Mucosa of descending colon (tissue), 3 donors: ENCODE measurements at places on chromosomes 5 and 9. TPM values are rescaled to one million over a fixed set of nuclear protein-coding genes. Genes with fewer than 3 reads are reported as not detected.

BTNL3 gene
- total RNA-seq, result 38.4 TPM

MVB12B gene
- 21.6 TPM for total RNA-seq

N4BP3 gene
- total RNA-seq, result 0.82 TPM

TAF11L10 gene
- not detected for total RNA-seq

NUTM2G gene
- not detected for total RNA-seq

CCNO gene
- 1.8 TPM for total RNA-seq

NFIL3 gene
- 41.9 TPM for total RNA-seq

FGF1 gene
- 0.35 TPM for total RNA-seq

SPATA31E1 gene
- not detected for total RNA-seq

SLC34A3 gene
- not detected for total RNA-seq

SPINK9 gene
- not detected for total RNA-seq

GRCh38 chr5:113140837-113141671, 164.5 kb downstream of the DCP2 start:
- DNase-seq, result no peak

GRCh38 chr5:158643840-158644239, 455.9 kb downstream of the EBF1 start:
- DNase-seq, result no peak

- DNase-seq, result no peak
Observed at GRCh38 chr9:120723565-120723964, 9.3 kb upstream of the MEGF9 start.

DNA sequence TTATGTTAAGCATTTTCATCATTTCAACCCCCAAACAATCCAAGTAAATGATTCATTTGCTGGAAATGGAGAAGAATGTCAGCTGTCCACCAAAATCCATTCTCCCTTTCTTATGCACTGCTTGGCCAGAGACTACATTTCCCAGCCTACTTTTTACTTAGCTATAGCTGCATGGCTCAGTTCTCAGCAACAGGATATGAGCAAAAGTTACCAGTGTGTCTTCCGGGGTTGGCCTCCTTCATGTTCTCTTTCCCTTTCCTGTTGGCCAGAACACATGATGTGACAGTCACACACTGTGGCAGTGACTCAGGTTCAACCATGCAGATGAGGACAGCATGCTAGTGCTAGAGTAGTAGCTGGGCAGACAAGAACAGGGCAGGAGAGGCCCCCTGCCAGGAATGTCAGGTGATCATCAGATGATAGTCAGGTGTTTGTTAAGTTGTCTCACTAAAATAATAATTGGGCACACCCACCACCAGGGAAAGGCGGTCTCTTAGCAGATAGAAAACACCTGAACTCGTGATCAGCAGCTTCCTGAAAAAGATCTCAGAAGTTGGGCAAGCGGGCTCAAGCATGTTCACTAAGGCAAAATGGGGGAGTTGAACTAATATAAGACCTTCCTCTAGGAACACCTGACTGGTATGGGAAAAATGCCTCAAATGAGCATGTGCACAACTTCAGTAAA, 12.2 kb downstream of the GPR150 start:
- DNase-seq, result no peak

DNA sequence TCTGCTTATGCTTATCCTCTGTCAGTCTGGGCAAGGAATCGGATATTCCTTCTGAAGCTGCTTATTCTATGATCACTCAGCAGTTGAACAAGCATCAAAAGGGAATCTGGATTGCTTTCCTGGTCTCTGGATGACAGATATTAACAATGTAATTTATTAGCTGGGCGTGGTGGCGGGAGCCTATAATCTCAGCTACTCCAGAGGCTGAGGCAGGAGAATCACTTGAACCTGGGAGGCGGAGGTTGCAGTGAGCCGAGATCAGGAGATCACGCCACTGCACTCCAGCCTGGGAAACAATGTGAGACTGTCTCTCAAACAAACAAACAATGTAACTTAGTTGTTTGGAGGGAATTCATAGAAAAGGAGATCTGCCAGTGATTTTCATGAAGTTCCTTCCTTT, 45.4 kb downstream of the DMRT1 start:
- no peak for DNase-seq

GRCh38 chr5:73617510-73618279, 8.3 kb upstream of the ARHGEF28 start:
- no peak for DNase-seq

GRCh38 chr5:57216714-57217113, 42.9 kb downstream of the GPBP1 start:
- DNase-seq, result no peak

DNA sequence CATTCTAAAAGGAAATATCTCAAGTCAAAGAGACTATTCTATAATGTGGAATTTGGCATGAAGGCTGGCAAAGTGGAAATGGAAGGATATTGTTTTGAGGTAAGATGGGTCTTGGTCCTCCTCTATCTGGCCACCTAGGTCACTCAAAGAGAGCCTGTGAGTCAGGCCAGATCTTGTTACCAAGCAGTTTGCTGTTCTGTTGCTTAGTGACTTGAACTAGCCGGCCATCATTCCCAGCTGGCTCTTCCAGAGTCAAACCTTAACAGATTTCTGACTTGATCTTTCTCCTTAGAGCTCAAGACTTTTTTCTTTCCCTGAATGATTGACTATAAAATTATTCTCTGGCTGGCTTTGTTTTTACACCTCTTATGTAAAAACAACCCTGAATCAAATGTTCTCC, 136.1 kb downstream of the PDE4D start:
- no peak for DNase-seq

- no peak for DNase-seq
Observed at GRCh38 chr9:123678878-123679329, 251.0 kb downstream of the DENND1A start.

DNA sequence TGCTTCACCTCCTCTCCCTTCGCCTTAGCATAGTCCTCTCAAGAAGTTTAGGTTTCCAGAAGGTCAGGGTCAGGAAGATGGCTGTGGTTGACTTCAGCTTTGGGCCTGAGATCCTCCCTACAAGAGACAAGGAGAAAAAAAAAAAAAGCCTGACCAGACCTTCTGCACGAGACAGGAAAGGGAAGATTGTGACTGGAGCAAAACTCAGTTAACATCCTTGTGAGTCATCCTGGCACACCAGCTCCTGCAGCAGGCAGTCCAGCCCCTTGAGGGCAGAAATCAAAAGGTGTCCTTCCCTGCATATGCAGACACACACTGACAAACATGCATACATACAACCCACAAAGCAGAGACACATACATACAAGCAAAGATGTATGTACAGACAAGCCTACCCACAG, 18.0 kb upstream of the ENHO start:
- no peak for DNase-seq

GRCh38 chr9:87447547-87448432, 49.9 kb upstream of the DAPK1 start:
- DNase-seq, result no peak

DNA sequence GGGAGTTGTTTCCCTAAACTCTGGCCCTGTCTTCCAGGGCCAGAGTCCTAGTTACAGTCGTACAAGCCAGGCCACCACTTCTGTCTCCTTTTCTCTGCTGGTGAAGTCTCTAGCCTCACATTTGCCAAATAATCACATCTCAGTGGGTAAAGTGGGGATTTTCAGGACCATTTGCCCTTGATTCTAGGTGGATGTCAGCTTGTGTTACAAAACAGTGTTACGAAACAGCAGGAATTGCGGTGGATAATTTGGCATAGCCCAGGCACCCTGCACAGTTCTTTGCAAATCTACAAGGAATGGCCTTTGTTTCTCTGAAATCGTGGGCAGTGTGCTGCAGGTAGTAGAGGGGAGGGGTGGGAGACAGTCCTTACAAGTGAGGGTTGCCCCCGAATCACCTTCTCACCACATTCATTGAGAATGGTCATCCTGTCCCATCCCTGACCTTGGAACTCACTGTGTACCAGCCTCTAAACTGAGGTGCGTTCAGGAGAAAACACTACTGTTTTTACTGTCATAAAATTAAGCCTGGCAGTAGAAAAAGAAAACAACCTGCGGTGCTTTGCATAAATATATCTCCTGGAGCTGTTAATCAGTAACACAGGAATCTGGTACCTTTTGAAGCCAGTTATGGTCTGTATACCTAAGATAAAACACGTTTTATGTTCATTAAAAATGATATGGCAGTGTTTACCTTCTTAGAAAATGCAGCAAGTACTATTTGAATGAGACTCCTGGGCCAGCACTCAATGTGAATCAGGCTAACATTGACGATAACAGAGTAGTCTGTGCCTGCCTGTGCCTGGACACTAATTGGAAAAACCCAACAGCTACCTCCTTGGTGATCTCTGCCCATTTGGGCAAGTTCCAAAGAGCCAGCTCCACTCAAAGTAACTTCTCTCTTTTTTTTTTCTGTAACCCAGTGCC, 44.3 kb downstream of the CYSTM1 start:
- no peak for DNase-seq

DNA sequence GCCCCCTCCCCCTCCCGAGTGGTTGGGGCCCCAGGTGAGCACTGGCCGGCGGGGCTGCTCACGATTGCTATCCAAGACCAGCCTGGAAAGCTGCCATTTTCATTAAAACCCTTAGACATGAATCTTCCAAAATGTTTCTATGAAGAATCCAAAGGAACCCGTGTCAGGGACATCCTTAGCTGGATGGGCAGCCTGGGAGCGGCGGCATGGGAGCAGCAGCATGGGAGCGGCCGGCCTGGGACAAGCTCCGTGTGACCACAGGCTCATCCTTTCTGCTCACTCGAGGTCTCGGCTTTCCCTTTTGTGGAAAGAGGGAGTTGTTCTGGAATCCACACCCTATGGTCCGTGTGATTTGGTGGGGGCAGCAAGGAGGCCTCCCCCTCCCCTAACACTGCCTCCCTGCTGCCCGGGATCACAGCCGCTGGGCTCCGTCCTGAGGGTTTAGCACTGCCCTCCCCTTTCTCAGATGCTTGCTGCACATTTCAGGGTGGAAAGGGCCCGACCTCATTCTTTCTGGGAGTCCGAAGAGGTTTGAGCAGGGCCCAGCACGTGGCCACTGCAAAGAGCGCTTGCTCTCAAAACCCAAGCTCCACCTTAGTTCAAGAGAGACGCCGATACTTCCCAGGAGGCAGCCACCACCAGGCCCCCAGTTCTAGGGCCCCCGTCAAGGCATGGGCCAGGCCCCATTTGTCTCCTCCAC, 127.7 kb downstream of the RXRA start:
- DNase-seq, result no peak

DNA sequence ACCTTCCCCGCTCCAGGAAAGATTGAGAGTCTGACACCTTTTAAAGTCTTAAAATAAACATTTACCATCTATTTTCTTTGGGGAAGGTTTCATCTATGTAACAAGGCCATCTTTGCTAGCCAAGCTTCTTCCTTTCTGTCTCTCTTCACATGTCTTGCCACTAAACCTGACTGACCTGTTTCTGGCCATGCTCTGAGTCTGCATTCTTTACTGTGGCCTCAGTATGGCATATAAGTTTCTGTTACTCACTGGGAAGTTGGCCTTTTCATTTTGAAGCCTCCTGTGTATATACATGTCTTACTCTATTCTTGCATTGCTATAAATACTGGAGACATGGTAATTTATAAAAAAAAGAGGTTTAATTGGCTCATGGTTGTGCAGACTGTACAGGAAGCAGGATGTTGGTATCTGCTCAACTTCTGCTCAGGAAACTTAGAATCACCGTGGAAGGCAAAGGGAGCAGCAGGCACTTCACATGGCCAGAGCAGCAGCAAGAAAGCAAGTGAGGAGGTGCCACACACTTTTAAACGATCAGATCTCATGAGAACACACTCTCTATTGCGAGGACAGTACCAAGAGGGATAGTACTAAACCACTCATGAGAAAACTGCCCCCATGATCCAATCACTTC, 48.1 kb downstream of the KCNV2 start:
- DNase-seq, result no peak

GRCh38 chr9:86099701-86100364, 475 bp upstream of the GOLM1 start:
- peak; percentile 78 for DNase-seq

- no peak for DNase-seq
Observed at GRCh38 chr9:26301659-26302058, 590.9 kb downstream of the CAAP1 start.

- DNase-seq, result no peak
Observed at GRCh38 chr9:108844391-108844790, 11.4 kb downstream of the ACTL7B start.
